Inflammatory macrophage treated with lipopolysaccharide for 4 hours (primary cell): ENCODE measurements at places on chromosomes 1 and 21.
A peak's percentile ranks its signal among the peaks of the same experiment; 100 is the strongest.

- DNase-seq: no peak
These were observed 3.4 kb downstream of the KRTAP10-11 start for GRCh38 chr21:44649521-44650100.

- DNase-seq: no peak
These were observed 357.1 kb downstream of the BARHL2 start for GRCh38 chr1:90359994-90360393.

DNA sequence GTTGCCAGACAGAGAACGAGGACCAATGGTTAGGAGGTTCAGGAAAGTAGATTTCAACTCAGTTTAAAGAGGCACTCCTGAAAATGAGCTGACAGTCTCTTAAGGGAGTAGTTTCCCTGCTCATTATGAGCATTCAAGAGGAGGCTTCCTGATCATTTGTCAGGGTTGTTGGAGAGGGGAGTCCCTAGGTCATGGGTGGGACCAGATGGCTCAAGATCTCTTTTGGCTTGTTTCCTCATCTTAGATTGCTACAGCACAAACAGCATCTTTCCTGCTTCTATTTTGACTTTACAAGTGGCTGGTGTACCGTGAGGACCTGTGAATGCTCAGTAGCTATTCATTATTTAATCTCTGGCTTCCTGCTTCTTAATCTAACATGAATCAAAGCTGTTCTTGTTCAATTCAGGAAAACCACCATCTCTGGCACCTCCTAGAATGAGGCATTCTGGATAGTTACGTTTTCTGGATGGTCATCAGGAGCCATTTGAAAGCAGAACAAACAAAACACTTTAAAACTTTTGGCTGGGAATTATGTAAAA lies 47.6 kb downstream of the PEX14 start:
- peak; percentile 49 for DNase-seq

DNA sequence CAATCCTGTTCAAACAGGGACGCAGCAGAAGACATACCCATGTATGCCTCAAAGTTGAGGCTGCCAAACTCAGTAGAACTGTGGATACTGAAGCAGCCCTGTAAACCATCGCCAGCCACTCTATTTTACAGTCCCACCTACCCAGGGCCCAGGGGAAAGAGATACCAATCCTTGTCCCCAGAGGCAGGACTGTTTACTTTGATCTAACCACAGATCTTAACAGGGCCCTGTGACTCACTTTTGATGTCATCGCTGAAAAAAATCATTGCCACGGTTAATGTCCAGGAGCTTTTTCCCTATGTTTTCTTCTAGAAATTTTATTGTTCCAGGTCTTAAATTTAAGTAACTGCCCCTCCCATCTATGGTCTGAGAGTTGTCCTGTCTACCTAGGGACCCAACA lies 538.4 kb upstream of the NCAM2 start:
- DNase-seq: no peak

- no peak for DNase-seq
These were observed 91.8 kb downstream of the KCNN3 start for GRCh38 chr1:154778275-154778674.

- DNase-seq: no peak
These were observed 50.4 kb downstream of the INAVA start for GRCh38 chr1:200945111-200945510.

DNA sequence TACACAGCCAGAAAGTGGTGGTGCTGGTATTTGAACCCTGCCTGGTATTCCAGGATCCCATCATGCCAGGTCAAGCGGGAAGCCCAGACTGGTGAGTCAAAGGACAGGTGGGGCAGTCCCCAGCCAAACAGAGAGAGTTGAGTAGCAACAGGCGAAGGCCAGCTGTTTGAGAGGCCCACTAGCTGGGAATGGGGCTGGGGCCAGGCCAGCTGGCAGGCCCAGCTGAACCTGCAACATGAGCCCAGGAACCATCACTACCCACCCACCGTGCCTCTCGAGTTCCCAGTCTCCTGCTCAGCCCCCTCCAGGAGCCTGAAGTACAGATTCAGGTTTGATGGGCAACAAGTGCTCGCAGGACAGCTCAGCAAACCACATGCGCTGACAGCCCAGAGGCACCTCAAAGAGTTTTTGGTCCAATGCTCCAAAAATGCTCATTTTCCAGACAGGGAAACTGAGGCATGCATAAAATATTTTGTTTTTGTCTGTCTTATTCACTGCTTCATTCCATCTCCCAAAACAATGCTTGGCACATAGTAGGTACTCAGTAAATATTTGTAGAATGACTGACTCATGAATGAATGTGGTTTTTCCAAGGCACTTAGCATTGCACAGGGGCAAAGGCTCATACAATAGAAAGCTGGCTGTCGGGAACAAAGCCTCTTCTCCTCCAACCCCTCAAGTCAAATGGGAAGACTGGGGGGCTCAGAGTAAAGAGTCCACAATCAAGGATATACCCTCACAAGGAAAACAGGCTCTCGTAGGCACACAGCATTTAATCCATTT lies 42.5 kb upstream of the CLIC4 start:
- no peak for DNase-seq

DNA sequence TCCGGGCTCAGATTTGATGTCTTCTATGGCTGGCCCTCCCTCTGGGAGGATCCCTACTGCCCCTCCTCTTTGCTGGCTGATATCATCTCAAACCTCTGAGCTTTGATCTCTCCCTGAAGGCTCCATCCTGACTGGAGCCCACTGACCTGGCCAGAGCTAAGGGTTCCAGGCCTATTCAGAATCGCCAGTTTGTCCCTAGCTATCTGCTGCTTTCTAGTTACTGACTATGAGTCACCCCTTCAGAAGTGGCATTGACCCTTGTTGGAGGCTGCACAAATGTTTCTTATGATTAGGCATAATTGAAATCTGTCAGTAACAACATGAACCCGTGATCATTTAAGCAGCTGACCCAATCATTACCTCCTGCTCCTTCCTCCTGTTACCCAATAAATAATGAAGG lies 87.1 kb downstream of the ABCA4 start:
- no peak for DNase-seq

DNA sequence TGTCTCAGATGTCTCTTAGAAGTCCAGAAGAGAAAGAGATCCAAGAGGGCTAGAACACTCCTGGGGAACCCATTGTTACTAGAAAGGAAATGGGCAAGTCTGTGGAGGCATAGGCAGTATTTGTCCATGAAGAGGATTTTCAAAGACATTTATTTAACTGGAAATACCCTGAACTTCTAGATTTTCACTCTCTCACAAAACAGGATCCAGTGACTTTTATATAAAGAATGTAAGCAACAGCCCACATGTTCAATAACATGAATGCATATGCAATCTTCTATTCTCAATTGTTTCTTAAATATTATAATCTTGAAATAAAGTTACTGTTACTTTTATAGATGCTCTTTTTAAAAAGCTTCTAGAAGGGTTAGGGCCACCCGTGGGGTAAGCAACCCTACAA lies 53.4 kb downstream of the TBX15 start:
- no peak for DNase-seq

DNA sequence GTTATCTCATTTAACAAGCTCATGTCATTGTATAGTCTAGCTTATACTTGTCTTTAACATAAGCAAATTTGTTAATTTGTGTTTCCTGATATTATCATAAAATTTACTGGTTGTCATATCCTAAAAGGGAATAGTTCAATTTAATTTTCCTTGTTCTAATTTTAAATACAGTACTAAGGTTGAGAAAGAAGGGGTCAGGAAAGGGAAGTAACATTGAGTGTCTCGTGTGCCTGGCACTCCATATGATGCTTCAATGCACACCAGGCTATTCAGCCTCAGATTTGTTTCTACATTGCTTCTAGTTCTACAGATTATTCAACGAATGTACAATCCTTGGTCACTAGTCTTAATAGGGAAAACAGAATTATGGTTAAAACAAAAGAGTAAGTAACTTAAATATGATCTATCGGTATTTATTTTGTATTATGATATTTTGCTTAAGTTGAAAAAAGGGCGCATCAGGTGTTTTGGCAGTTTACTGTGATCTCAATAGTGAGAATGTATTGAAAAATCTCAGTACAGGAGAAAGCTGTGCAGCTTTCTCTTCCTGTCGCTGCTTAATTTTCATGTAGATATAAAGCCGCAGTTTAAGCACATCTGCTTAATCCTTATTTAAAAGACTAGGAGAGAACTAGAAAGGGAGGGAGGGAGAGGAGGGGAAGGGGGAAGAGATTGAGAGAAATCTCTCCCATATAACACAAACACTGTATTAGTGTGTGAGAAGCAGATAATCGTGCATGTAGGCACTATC lies 13.0 kb downstream of the PTPRC start:
- DNase-seq: peak; percentile 69

DNA sequence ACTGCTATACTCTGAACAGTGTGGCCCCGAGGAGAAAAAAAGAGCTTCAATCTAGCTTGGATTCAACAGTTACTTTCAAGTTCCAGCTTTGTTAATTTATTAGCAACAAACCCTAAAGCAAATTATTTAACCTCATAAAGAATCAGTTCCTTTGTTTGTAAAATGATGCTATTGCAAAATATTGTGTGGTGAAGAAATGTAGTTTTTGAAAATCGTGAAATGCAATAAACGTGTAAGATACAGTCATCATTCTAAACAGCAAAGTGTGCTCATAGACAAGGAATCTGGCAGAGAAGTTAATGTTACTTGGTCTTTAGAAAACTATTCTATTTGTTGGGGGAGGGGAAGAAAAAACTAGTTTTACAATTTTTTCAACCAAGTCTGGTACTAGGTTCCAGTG lies 297.6 kb upstream of the ADGRL4 start:
- no peak for DNase-seq

DNA sequence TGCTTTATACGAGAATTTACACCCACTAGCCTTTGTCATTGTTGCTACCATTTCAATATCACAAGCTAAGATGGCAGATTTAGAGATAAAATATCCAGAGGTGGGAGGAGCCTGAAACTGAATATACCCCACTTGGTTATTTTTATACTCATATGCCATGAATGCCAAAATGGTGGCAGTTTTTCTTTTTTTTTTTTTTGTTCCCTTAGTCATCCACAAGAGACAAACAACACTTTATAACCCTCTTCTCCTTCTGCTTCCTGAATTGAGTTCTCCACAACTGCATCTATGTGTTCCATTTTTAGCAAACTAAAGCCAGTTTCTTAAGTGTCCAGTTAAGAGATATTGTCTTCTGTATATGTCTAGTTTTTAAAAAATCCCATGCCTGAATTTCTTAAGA lies 558.4 kb downstream of the LMO4 start:
- no peak for DNase-seq

DNA sequence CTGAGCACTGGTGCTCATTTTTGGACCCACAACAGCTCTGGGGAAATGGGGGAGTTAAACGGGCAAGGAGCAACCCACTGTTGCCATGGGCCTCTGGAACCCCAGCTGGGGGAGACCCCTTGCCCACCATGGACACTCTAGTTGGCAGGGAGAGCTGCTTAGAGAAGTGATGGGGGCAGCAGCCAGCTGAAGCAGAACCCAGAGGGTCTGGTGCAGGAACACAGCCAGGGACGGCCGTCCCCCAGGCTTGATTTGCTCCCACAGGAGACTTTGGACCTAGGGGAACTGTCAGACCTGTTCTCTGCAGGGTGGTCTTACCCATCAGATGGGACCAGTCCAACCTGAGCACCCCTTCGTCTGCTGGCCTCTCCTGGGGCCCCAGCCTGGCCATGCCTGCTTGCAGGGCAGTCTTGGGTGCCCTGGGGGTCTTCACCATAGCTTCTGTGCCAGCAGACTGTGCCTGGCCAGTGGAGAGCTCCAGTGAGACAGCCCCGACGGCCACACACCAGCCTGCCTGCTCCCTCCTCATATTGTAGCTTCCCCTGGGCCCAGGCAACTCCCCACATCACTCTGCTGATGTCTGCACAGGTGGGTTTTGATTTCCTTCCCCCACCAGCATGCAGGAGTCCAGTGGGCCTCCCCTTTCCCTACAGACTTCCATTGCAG lies 11.3 kb downstream of the SPATC1L start:
- no peak for DNase-seq

DNA sequence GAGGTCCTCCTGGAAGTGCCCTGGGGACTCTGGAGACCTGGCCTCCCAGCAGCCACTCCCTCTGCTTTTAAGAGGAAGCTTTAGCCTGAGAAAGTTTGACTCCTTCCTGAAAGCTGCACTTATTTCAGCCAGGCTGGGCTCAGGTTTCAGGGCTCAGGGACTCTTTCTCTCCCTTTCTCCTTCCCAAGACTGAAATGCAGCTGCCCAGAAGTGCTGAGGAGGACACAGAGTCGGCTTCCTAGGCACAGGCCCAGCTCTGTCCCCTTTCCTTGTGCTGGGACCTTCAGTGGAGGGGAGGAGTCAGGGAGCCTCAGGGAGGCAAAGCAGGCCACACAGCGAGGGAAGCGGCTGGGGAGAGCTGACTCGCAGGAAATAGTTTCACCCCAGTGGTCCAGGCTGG lies 137.3 kb downstream of the NAV1 start:
- DNase-seq: no peak

DNA sequence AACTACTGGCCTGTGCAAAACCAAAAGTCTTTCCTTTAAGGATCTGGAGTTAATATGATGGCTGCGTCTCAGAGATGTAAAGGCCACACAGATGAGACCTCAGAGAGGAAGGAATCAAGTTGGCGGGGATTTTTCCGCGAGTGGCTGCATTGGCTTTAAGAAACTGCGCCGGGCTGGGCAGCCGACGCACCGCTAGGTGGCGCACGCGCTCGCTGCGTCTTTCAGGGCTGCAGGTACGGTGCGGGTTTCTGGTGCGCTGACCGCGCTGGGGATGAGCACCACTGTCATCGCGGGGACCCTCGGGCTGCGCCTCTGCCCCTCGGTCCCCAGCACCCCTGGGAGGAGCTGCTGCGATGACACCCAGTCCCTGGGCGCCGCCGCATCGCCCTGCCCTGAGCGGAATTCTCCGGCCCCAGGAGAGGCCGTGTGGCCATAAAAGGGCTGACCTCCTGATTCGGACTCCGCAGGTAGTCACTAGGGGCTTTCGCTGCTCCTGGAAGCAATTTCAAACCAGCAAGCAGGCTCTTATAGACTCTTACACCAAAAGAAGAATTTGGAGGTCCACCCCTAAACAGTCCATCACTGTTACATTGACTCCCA lies 241.0 kb downstream of the KCNJ6 start:
- peak; percentile 25 for DNase-seq

DNA sequence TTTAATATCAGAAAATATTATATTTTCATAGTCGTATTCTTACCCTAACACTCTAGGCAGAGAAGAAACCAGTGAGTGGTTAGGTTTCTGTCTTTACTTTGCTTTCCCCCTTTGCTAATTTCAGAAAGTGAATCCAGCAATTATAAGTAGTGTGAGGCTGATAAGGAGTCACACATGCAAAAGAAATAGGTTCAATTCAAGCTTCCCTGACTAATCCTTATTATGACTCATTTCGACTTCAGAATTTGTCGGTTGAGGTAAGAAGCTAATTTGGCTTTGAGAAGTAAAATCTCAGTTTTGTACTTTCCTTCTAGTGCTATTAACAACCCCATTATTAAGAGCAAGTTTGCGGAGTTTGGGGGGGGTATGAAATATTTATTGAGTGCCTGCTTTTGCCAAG lies 22.4 kb downstream of the ESRRG start:
- no peak for DNase-seq
